Renal cortex interstitium (tissue), 15 donors: ENCODE measurements at places on chromosomes 1 and 21.

GRCh38 chr1:76632136-76632535 is 235.1 kb upstream of the ST6GALNAC5 start:
- no peak for DNase-seq

DNA sequence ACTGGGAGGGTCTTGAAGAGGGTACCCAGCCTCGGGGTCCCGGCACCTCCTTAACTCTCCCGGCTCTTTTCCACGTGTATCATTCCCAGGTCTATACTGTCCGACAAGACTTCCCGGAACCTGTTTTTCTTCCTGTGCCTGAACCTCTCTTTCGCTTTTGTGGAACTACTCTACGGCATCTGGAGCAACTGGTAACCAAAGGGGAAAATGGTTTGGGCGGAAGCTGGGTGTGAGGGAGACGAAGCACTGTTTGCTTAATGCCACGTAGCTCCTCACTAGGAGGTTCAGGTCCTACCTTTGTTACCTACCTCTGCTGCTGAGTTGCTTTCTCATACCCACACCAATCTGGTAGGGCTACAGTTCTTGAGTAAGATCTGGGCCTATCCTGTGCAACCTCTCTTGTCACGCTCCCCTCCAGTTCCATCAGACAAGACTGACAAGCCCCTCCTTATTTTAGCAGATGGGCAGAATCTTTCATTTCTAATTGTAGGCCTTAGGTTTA is 642 bp downstream of the SLC30A7 start:
- peak; percentile 34 for DNase-seq

GRCh38 chr1:38063616-38064015 is 17.0 kb upstream of the POU3F1 start:
- DNase-seq: no peak

DNA sequence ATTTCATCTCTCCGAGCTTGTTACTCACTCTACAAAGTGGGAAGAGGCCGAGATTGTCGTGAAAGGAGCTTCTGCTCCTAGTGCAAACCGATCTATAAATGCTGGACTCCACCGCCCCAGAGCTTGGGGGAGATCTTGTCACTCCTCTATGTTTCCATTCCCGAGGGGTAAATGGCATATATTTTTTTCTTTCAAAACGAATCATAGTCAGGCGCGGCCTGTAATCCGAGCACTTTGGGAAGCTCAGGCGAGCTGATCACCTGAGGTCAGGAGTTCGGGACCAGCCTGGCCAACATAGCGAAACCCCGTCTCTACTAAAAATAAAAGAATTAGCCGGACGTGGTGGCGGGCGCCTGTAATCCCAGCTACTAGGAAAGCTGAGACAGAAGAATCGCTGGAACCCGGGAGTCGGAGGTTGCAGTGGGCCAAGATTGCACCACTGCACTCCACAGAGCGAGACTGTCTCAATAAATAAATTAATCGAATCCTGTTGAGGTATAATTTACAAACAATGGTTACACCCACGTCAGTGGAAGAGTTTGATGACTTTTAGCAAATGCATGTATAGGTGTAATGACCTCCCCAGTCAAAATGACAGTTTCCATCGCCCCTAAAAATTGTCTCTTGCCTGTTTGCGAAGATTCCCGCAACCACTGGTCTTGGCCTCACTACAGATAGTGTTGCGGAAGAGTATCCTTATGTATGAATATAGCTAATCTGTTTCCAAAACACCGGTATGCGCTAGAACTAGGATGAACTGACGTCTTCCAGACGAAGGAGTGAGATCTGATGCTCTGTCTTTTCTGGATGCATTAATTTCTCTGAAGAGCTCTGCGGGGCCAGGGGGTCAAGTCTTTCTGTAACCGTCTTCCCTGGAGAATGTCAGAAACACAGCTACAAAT is 840 bp upstream of the HEATR1 start:
- DNase-seq: no peak

DNA sequence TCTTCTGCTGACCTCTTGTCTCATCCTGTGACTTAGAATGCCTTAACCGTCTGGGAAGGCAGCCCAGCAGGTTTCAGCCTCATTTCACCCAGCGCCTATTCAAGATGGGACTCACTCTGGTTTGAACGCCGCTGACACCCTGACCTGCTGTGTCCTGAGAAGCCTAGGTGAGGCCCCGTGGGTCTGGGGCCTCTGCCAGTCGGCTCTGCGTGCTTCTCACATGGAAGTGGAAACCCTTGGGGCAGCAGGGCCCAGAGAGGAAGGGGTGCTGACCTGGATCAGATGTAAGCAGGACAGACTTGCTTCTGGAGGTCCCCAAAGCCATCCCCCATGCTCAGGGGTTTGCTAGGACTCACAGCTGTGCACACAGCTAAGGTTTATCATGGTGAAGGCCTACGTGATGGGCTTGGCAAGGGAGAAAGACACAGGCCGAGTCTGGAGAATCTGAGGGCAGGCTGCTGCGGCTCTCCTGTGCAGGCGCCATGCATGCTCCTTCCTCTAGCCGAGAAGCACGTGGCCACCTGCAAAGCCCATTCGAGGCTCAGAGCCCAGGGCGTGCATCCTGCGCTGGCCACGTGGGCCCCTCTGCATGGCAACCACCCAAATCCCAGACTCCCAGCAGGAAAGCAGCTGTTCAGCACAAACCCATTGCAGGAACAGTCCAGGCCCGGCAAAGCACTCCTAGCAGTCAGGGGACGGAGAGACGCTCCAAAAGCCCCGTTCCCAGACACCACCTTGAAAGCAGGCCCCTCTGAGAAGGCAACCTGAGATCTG is 3.8 kb downstream of the TRPM2 start:
- DNase-seq: no peak

- no peak for DNase-seq
Measured at GRCh38 chr1:162726555-162726954, 63.9 kb upstream of the HSD17B7 start.

GRCh38 chr1:34164771-34165391 is at the start of gene CSMD2:
Gene CSMD2 (minus strand): TSS chr1:34165230. CDS start chr1:34165097, 133 bp downstream.
- DNase-seq: no peak

DNA sequence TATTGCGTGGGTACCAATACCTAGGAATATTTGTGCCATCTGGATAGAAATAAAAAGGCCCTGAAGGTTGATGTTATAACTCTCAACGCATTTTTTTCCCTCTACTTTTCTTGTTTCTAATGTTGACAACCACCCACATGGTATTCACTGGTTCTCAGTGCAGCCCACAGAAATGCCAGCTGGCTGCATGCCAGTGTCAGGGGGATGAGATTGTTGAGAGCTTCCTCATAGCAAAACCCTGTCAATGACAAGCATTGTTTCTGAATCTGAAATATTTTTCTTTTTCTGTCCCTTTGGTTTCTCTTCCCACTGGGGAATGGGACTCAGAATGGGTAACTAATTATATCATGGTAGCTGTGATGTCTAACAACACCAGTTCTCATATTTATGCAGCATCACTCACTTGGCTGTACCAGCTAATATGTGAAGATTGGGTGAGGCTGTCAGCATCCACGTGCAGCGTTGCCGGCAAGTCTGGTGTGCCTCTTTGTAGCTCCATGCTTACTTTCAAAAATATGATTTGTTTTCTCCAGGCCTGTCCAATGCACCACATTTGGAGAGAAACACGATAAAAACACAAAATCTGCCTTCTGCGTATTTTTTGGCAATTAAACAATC is 284.6 kb downstream of the PTBP2 start:
- no peak for DNase-seq

GRCh38 chr1:55527831-55528230 is 312.7 kb upstream of the USP24 start:
- DNase-seq: no peak

GRCh38 chr1:30384286-30385245 is 338.8 kb downstream of the MATN1 start:
- DNase-seq: no peak

GRCh38 chr1:43300378-43301094 is at the start of gene TIE1:
Gene TIE1 (plus strand): TSS chr1:43300982. CDS start chr1:43301072, 90 bp downstream.
- no peak for DNase-seq

DNA sequence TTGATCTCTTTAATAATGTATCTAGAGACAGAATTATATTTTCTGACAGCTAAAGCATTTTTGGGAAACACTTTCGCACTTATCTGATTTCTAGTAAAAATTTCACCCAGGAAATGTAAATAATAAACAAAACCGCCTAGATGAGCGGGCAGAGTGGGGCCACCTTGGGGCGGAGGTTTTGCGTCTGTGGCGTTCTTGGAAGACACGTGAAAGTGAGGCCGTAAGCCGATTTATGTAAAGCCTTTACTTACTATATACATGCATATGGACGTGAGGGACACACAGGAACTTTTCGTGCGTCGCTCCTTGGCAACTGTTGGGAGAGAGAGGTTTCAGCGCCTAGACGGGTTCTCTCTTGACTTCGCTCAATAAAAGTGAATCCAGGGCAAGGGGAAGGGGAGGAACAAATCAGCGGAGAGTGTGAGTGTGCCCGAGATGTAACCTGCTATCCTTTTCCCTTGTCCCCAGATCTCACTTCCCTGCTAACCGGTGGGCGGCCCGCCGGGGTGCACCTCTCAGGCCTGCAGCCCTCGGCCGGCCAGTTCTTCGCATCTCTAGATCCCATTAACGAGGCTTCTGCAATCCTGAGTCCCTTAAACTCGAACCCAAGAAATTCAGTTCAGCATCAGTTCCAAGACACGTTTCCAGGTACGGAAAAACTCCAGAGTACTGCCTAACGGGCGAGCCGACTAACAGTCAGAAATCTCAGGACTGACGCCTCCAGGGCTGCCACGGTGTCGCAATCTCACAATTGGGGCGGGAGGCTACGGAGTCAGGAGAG is 1.7 kb downstream of the HLX start:
- DNase-seq: no peak

GRCh38 chr1:78070210-78070609 is 24.4 kb downstream of the GIPC2 start:
- no peak for DNase-seq

- DNase-seq: no peak
Measured at GRCh38 chr1:147676311-147677085, 6.2 kb upstream of the ACP6 start.

DNA sequence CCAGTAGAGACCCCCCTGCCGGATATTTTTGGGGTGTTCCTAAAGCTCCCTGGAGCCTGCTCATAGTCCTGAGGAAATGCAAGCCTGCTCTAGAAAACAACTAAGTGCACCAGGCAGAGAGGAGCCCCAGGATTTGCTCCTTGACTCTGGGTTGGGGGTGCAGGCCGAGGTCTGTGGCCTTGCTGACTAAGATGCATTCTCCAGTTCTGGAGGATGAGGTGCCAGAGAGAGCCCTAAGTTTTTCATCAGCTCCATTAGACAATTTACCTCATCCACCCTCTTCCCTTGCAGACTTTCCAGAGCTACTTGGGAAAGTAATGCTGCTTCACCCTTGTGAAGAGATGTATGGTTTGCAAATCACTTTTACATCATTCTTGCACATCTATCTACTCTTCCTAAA is 9.1 kb downstream of the TUFT1 start:
- no peak for DNase-seq

- no peak for DNase-seq
Measured at GRCh38 chr1:58412071-58412580, 134.4 kb downstream of the OMA1 start.

DNA sequence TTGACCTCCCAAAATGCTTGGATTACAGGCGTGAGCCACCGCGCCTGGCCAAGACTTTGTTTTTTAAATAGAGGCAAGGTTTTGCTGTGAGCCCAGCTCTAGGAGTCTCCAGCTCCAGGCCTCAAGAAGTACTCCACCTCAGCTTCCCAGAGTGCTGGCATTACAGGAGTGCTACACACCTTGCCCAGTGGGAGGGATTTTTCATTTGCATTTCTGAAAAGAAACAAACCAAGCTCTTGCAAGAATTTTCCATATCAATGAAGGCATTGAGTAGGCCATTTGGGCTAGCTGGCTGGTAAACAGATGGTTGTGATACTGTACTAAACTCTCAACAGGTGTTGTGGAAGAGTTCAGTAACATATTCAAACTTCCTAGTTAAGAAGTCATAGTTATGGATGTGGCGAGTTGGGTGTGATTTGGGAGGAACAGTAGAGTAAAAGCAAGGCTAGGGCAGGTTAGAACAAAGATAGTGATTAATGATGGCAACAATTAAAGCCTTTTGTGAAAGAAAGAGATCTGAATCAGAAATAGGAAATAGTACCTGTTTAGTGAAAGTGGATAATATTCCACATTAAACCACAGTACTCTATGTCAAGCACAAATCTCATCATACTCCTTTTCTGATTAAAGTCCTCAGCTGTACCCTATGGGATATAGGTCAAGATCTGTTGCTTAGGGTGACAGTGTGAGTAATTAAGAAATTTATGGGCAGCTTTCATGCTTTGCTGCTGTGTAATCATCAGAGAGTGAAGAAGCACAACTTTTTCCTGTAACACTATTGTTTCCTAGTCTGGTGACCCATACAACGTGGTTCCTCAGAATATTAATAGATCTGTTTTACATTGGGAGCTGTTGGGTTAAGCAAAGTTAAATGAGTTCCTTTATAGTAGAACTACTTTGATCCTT is 10.7 kb downstream of the AKIRIN1 start:
- no peak for DNase-seq

DNA sequence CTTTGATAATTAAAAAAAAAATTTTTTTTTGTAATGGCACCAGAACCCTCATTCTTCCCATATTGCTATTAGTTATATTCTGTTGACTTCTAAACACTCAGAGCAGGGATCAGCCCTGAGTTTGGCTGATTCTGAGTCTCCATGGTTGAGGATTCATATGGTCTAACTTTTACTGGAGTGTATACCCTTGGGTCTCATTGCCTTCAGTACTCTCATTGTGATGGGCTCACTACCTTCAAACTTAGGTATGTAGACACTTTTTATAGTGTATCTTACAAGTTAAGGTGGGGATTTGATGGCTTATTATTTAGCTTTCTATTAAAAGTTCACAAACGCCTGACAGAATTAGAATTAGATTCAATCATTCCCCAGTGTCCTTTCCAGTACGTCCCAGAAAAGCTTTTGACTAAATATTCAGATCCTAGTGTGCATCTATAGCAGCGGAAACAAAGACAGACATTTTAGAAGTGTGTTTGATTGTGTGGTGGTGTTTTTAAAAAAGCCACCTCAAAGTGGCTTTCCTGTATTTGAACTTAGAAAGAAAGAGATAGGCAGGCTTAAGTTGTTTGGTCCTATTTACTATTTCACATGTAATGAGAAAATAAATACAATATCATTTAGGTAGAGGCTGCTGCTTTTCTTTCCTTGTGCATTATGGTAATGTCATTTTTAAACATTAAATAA is 1.4 kb downstream of the MACF1 start:
- DNase-seq: no peak

GRCh38 chr1:2588661-2589430 is 2.3 kb downstream of the PRXL2B start:
- DNase-seq: no peak

- DNase-seq: no peak
Measured at GRCh38 chr1:89552471-89553081, 27.9 kb downstream of the LRRC8B start.

- DNase-seq: no peak
Measured at GRCh38 chr1:174052621-174053020, 30.5 kb upstream of the RC3H1 start.
